ENCODE measurements at places on chromosomes 13 and 19.

GRCh38 chr19:10805065-10805757, 30.8 kb downstream of the TMED1 start:
- no peak for DNase-seq

GRCh38 chr19:33777351-33777750, 19.3 kb upstream of the KCTD15 start:
- no peak for DNase-seq

- DNase-seq = no peak
These were observed 59.9 kb upstream of the KCTD15 start for GRCh38 chr19:33736787-33737186.

DNA sequence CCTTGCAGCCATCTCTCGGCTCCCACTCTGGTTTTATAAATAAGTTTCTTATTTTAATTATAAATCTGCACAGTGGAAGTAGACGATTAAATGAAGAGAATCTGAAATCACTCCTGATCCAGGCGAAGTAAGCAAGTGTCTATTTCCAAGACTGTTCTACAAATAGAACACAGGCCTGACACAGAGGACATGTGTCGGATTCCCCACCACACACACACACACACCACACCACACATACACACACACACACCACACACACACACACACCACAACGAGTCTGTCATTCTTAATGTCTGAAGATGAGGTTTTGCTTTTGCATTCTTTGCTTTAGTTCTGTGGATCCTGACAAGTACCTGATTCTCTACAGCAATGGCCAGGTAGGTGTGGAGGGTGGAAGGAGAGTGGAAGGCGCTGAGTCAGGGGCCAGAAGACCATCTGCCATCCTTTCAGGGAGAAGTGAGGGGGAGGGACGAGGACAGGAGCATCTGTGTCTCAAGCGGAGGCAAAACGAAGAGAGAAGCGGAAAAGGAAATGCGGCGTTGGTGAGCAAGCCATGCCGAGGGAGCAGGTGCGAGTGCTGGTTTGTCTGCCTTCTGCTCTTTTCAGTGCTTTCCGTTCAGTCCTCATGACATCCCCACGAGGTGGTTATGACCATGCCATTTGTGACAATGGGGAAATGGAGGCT, 110.2 kb downstream of the TEX26 start:
- DNase-seq = no peak

GRCh38 chr19:33175886-33176669, 18.1 kb upstream of the LRP3 start:
- DNase-seq = no peak

All from NCI-H446 treated with DMSO at 0.1 percent for 48 hours (cell line).